GM10248 (cell line): ENCODE measurements at places on chromosomes 1 and 21.

DNA sequence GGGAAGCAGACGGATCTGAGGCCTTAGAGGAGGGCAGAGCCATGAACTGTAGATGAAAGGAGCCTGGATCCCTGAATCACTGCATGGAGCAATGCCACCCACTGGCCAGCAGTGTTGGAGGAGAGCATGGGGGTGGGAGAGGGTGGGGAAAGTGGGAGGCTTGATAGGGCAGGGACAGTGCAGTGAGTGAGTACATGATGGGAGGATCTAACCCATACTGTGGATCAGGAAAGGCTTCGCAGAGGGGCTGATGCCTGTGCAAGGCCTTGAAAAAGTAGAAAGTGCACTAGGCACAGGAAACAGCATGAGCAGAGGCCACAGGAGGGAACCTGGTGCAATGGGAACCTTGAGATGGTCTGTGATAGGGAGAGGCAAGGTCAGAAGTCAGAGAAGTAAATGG, 391.9 kb downstream of the PTPRU start:
- no peak for DNase-seq

GRCh38 chr1:42941640-42942330, 16.9 kb downstream of the SLC2A1 start:
- DNase-seq, result no peak

DNA sequence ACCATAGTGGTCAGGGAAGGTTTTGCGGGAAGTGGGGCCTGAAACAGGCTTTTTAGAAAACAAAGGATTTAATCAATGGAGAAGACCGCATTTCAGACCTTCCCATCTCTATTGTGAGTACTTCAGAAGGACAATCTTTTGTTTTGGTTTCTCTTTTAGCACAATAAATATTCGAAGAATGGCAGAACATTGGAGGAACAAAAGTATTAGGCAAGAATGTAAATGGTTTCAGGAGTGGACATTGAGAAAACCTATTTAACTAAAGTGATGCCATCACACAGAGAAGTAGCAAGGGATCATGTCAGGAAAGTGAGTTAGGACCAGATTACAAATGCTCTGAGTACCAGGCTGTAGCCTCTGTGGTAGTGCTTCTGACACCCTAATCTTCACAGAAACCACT, 26.8 kb upstream of the UBE2U start:
- no peak for DNase-seq

DNA sequence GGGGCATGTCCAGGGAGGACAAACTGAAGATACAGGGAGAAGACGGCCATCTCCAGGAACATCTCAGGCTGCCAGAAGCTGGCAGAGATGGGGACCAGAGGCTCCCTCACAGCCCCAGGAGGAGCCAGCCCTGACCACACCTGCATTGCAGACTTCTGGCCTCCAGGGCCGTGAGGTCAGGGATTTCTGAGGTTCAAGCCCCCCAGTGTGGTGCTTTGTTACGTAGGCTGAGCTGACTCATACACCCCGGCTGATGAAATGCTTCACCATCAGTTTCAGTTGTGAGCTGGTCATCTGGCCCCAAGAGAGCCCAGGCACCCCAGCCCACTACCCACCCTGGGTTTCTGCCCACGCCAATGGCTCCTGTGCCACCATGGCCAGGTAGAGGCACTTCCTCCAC, 106.4 kb downstream of the SIK1 start:
- DNase-seq, result no peak

DNA sequence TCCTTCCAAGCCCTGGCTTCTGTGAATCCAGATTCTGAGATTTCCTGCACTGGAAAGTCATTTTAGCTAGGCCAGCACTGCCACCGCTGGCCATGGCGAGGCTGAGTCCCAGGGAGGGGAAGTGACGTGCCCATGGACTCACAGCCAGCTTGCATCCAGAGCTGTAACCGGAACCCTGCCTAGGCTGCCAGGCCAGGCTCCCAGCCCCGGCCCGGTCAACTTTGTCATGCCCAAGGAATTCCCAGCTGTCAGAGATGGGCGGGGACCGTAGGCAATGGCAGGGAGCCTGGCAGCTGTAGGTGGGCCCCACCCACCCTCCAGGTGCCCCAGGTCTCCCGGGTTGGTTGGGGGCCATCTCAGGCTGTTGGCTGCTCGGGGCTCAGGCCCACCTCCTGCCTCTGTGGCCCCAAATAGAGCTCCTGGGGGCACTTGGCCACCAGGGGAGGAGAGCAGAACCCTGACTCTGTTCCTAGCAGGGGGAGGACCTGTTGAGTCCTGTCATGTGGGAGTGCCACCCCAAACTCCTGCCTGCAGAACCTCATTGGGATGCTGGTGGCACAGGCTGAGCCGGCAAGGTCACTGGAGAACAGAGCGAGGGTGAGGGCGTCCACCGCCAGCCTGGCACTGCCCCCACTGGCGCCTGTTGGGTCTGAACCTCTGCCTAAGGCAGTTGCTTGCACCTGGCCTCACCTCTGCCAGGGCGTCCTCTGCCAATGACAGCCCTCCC, 57.8 kb downstream of the FOXO6 start:
- no peak for DNase-seq

DNA sequence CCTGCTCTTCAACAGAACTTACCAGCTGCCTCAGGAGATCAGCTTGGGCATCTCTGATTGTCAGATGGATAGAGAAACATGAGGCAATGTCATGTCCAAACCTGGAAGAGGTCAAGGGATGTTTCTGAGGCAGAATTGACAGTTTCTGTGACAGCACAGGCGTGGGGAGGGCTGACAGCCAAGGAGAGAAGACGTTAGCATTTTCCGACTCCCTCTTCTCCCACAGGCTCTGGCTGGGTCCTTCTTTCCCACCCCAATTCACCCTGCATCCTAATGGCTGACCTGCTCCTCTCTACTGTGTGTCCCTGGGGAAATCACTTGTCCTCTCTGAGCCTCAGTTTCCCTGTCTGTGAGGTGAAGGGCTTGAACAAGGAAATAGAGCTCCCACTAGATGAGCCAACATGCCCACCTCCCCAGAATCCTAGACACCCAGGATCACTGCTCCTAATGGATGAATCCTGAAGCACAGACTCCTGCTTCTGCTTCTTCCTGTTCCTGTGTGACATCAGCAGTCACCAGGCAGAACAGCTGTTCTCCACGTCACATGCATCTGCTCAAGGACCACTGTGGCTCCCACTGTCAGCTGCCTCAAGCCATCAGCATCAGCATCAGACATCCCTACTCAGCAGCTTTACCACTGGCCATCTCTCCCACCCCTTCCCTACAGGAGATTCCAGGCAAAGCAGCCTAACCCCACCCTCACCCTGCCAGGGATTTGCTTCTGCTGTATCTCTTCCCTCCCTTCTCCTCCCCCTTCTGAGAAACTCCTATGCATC, 408.0 kb downstream of the MATN1 start:
- DNase-seq, result no peak

DNA sequence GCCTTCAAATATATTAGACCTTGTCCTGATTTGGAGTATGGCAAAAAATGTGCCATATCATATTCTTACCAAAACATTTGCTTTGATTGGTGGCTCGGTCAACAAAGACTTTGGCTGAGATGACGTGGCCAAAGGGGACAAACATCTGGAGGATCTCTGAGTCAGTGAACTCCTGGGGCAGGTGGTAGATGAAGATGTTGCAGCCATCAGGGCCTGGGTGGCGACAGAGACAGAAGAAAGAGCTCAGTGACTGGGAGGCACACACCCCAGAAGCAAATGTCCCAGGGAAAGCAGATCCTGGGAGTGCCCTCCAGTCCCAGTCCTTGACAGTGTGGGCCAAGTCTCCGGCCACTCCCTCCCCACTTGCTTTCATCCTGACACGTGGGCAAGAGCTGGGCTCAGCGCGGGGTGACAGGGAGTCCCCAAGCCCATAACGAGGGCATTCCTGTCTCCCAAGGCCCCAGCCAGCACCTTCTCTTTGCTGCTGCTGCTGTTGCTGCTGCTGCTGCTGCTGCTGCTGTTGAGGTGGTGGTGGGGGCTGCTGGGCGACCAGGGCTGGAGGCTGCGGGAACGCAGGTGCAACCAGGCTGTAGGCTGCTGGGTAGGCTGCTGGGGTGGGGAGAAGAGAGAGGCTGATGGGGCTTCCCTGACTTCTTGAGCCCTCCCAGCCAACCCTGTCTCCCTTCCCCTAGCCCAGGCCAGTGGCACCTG, 10.7 kb downstream of the CELF3 start:
- DNase-seq, result no peak

DNA sequence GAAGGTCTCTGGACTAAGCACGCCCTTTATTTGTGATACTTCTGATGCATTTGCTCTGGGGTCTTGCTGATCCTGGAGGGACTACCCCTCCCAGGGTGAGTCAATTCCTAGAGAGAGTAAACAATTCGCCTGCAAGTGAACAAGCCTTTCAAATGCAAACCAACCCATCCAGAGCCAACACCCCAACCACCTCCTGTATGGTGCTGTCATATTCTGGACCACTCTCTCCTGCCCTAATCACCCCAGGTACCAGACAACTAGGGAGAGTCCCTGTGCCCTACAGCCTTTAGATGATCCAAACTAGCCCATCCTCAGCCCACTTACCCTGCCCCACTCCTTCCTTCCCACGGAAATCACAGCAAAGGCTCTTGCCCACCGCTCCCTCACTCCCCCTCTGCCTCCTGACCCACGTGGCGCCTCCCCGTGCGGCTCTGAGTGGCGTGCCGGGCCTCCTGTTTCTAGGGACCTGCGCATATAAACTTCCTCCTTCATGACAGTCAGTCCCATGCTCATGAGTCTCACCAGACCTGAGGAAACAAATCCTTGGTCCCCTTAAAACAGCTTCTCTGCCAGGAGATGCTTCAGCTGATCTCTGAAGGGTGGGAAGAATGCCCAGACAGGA, 37.2 kb downstream of the ACTA1 start:
- DNase-seq, result no peak

- no peak for DNase-seq
Observed at GRCh38 chr1:182527680-182528079, 61.4 kb downstream of the RNASEL start.

DNA sequence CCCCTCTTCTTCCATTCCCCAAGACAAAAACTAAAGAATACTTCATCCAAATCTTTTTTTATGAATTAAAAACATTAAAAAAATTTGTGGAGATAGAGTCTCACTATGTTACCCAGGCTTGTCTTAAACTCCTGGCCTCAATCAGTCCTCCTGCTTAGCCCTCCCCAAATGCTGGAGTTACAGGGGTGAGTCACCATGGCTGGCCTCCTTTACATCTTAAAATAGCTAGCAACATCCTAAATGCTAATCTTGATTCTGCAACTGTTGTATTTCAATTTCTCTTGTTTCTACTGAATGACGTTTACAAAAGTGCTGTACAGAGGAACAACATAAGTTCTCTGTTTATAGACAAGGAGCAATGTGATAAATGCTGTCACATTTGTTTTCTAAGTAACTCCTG, 483.5 kb downstream of the ADGRL2 start:
- no peak for DNase-seq

DNA sequence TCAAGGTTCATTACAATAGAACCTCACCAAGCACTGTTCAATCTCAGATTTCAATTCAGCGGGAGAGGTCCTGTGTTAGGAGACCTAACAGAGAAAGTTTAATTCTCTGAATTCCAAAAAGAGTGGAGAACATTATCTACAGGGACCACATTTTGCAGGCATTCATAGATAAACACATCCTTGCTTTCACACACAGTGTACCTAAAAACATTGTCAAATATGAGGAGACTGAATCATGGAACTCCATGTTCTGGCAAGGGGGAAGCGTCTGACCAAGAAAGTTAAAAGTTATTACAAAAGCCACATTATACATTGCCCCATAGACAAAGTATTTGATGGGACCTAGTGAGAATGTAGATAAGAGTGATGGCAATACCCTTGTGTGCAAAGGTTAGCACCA, 21.1 kb upstream of the PPP1R15B start:
- no peak for DNase-seq

DNA sequence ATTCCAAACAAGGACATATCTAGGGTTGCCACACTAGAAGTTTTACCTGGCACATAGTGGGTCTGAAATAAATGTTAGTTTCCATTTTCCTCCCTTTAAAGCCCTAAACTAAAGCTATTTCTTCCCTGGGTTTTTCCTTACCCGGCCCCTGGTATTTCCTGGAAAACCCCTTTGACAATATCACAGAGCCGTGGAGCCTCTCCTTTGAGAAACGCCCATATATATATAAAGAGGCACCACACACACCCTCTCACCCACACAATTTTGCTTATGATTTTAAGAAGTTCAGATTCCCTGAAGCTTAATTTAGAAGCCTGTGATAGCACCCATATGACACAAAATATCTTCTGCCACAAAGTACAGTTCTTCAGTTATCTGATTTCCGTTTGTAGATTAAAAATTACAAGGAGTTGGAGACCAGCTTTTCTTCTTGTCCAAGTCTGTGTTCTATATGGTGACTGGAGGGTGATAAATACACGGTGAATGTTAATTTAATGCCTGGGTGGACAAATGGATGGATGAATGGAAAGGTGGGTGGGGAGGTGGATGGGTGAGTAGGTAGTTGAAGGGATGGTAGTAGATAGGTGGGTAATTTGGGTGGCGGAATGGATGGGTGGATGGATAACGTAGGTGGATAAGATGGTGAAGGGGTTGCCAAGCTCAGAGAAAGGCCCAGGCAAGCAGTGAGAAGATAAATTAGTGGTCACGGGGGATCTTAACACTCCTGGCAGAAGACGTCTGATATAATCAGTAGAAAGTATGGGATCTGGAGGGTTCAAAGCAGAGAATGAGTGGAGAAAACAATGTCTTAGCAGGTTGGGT, 154.4 kb upstream of the FGGY start:
- no peak for DNase-seq

DNA sequence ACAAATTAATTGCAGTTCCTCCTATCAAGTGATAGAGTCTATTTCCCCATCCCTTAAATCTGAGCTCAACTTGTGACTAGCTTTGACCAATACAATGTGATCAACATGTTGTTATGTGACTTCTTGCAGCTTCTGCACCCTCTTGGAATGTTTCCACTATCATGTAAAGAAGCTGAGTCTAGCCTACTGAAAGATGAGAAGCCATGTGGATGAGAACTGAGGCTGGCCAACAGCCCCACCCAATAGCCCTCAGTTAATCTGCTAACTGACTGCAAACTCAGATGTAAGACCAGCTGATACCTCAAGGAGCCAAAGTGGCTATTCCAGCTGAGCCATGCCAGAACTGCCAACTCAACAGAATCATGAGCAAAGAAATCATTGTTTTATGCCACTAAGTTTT, 44.0 kb downstream of the LYST start:
- no peak for DNase-seq

DNA sequence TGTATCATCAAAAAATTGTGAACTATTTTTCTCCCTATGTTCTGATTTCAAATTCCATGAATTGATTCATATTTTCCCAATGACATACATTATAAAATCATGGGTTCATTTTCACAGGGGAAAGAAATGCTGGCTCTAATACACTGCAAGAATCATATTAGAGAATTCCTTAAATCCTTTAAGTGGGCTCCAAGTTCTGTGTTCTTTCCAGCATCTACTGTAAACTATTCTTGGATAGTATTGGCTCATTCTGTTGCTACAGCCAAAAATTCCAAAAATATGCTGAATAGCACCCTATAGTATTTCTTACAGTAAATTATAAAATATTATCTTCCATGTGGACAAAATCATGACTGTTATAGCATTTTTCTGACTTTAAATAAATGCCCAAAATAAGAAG, 19.0 kb upstream of the C1orf105 start:
- DNase-seq, result no peak

- DNase-seq, result no peak
Observed at GRCh38 chr1:78178816-78179215, 133.1 kb downstream of the GIPC2 start.
